ENCODE measurements at places on chromosomes 5 and 9. TPM values are rescaled to one million over a fixed set of nuclear protein-coding genes. Genes with fewer than 3 reads are reported as not detected.

The SPINK6 gene
- not detected for total RNA-seq

The OLFM1 gene
- total RNA-seq, result 53.4 TPM

The BAG1 gene
- total RNA-seq, result 61.5 TPM

The AQP7 gene
- total RNA-seq, result not detected

The ZNG1E gene
- total RNA-seq, result 27.6 TPM

The PCDHGB4 gene
- total RNA-seq, result 9.1 TPM

The ALG2 gene
- total RNA-seq, result 30.7 TPM

The PCDHGC4 gene
- total RNA-seq, result 2.4 TPM

The DMRT2 gene
- 0.93 TPM for total RNA-seq

The OMD gene
- not detected for total RNA-seq

The SLC6A18 gene
- not detected for total RNA-seq

DNA sequence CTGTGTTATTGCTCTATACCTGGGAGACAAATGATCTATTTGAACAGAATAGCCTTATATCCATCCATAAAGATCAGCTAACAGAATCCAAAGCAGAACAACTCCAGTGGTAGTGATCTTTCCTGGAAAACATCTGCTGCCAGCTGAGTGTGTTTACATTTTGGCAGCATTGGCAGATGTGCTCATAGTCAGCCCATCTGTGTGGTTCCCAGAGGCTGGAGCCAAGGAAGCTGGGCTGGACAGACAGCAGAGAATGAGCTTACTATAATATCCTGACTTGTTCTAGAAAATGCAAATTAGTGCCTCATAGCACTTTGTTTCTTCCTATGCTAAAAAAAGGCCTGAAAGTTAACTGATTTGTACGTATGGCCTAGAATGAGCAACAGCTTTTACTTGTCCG lies 99.7 kb downstream of the ST8SIA4 start:
- DNase-seq, result no peak

- DNase-seq, result no peak
Measured at GRCh38 chr9:135076876-135077430, 10.5 kb upstream of the OLFM1 start.

- DNase-seq, result no peak
Measured at GRCh38 chr5:65102371-65102975, 333.7 kb downstream of the CWC27 start.

- DNase-seq, result no peak
Measured at GRCh38 chr9:136587145-136587943, 41.5 kb upstream of the NOTCH1 start.

DNA sequence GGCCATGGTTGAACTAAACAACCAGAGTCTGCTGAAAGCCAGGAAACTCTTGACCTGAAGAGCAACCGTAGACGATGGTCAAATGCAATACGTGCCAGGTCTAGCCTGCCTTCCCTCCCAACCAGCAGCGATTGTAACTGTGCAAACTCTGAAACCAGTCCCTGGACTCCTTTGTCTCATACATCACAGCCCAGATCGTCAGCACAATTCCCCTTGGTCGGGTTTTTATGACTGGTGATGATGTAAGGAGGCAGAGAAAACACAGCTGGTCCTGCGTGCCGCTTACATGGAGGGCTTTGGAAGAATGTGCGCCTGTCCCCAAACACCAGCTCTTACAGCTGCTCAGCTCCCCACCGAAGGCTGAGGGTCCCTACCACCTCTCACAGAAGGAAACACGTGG lies 24.6 kb downstream of the SMIM23 start:
- no peak for DNase-seq

GRCh38 chr5:67792891-67793290 lies 422.7 kb upstream of the PIK3R1 start:
- DNase-seq, result no peak

GRCh38 chr5:172845576-172845975 lies 11.5 kb downstream of the ERGIC1 start:
- DNase-seq, result no peak

- no peak for DNase-seq
Measured at GRCh38 chr5:118952992-118953651, 35.2 kb downstream of the DTWD2 start.

DNA sequence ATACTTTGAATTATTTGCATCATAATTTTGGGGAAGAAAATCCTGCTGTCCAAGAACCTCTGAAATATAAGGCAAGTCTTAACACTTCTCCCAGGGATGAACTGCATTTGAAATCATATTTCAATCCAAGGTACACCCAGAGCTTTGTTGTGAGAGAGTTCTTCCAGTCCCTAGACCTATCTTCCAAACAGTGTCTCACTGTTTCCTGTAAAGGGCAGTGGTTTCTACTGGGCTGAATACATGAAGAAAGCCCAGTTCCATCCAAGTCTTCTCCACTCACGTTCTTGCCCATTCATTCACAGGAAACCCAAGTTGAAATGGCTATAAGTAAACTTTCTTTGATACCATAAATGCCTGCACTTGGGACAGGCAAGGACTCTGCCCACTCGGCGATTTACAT lies 108.3 kb upstream of the LHFPL2 start:
- DNase-seq, result no peak

- no peak for DNase-seq
Measured at GRCh38 chr5:133750356-133750755, 138.0 kb upstream of the FSTL4 start.

- DNase-seq, result no peak
Measured at GRCh38 chr9:134641990-134642384, 384 bp downstream of the COL5A1 start.

DNA sequence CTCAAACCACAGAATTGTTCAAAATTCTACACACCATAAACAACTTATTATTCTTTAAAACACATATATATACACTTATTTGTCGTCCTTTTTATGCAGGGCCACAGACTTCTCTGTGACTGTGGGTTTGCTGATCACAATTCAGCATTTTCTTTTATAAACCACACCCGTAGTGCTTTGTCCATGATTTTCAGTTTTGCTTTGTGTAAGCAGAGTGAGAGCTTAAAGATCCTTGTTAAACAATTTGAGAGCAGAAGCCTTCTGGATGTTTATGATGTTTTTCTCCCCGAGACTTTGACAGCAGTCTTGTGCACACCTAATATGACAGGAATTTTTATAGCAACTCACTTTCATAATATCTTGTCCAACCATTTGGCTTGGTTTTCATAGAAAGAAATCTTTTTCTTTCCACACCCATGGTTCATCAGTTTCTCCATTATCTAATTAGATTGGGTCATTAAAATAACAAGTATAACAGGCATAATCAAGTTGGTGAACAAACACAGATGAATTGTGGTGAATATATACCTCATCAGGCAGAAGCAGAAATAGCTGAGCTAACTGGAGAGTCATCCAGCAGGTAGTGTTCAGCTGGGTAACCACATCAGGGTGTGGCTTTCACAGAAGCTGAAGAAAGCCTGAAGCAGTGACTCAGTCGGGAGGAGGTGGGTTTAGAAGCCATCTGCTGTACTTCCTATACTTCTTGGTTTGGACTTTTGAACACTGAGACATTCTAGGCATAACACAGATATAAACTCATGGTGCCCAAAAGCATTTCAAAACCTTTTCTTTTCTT lies 232.8 kb downstream of the DOCK8 start:
- no peak for DNase-seq

DNA sequence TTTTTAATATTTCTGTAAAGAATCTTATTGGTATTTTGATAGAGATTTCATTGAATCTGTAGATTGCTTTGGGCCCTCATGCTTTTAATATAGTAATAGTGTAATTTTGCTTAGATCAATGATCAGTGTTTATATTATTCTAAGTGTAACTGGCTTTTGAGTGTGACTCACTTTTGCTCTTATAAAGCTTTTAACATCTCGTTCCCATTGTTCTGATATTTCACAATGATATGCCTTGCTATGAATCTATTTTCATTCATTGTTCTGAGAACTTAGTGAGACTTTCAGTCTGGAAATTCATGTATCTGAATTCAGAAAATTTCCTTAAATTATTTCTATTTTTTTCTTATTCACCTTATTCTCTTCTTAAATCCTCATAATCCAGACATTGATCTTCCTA lies 13.5 kb upstream of the MAMDC2 start:
- no peak for DNase-seq

GRCh38 chr9:35781066-35781465 lies 10.3 kb upstream of the NPR2 start:
- DNase-seq, result no peak

GRCh38 chr9:125617087-125617486 lies 89.9 kb downstream of the MAPKAP1 start:
- DNase-seq, result no peak

GRCh38 chr5:9850456-9850855 lies 220.3 kb upstream of the TAS2R1 start:
- DNase-seq, result no peak

GRCh38 chr9:70418822-70419555 lies 4.5 kb upstream of the KLF9 start:
- peak; percentile 56 for DNase-seq

GRCh38 chr5:142446131-142446959 lies 121.5 kb upstream of the SPRY4 start:
- no peak for DNase-seq

GRCh38 chr9:115439641-115440040 lies 321.7 kb upstream of the TNC start:
- DNase-seq, result no peak

GRCh38 chr5:59767211-59767605 lies 126.3 kb downstream of the PDE4D start:
- DNase-seq, result no peak

DNA sequence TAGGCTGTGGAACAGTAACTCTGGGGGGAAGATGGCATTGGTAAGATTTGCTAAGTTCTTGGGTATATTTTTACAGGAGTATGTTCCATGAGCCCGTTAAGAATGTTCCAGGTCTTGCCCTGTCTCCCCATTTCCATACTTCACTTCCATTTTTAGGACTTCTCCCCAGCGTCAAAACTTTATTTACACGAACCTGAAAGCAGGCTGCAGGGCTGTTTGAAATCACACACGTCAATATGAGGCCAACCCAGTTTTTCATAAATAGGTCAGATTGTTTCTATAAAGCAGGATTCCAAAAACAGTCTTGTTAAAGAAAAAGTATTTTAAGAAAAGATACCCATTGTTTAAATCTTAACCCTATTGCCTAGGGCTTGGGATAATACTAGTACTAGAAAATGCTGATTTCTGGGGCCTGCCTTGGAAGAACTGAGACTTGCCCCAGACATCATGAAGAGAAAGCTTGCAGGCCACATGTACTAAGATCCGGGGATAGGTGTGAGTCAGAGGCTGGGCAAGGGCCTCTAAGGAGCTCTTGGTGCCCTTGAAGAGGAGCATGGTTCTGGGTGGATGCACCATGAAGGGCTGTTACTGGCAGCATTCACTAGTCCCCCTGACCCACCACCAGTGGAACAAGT lies 24.2 kb downstream of the TRIO start:
- no peak for DNase-seq

GRCh38 chr5:141623186-141623585 lies 4.4 kb upstream of the DIAPH1 start:
- no peak for DNase-seq

DNA sequence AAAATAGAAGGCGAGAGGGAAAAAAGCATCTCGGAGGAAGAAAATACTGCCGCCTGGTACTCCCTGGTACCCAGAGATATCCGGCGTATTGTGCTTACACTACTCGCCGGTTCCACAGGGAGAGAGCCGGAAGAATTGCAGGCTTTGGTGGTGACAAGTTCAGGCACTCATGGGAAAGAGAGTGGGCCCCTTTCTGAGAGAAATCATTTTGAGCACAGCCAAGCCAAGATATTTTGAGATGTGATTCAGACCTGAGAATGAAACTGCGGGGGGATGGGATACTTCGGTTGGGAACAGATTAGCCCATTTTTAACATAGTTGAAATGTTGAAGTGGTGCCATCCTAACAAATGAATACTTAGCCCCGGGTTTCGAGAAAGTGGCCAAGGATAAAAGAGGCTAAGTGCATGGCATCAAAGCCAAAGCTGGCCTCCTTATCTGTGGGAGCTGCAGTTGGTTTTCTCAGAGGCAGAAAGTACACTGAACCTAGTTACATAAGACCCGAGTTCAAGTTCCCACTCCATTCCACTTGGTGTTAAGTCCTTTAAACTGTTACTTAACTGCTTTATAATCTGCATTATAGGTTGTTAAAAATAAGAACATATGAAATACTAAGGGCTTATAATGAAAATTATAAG lies 62.7 kb downstream of the SLC1A3 start:
- no peak for DNase-seq

DNA sequence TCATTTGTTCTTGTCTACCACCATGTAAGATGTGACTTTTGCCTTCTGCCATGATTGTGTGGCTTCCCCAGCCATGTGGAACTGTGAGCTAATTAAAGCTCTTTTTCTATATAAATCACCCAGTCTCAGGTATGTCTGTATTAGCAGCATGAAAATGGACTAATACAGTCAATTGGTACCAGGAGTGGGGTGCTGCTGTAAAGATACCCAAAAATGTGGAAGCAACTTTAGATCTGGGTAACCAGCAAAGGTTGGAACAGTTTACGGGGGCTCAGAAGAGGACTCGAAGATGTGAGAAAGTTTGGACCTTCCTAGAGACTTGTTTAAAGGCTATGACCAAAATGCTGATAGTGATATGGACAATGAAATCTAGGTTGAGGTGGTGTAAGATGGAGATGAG lies 488.9 kb downstream of the ISL1 start:
- no peak for DNase-seq

Data from H1 (cell line).